Fibroblast of the conjunctiva (primary cell): ENCODE measurements at places on chromosomes 4 and X.

DNA sequence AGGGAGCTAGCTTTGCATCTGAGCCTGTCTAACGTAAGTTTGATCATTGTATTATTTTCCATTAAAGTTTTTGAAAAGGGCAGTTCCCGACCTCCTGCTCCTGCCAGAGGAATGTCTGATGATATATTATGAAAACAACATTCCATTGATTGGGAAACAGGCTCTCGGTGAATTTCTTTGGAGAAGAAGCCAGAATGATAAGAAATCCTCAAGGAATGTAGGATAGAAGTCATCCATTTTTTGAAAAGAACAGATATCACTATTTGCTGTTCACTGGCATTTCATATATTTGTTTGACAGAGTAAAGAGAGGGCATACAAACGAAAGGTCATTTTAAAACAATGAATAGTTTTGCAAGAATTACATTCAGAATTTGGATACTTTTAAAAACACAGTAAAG lies 781.0 kb upstream of the HTR2C start:
- DNase-seq: no peak

- DNase-seq: no peak
These were observed 71.7 kb downstream of the SLC2A9 start for GRCh38 chr4:9949573-9949972.

- no peak for DNase-seq
These were observed 167.1 kb downstream of the EFNB1 start for GRCh38 chrX:68995780-68996551.

- no peak for DNase-seq
These were observed 197.7 kb upstream of the MAB21L2 start for GRCh38 chr4:150384249-150384648.

DNA sequence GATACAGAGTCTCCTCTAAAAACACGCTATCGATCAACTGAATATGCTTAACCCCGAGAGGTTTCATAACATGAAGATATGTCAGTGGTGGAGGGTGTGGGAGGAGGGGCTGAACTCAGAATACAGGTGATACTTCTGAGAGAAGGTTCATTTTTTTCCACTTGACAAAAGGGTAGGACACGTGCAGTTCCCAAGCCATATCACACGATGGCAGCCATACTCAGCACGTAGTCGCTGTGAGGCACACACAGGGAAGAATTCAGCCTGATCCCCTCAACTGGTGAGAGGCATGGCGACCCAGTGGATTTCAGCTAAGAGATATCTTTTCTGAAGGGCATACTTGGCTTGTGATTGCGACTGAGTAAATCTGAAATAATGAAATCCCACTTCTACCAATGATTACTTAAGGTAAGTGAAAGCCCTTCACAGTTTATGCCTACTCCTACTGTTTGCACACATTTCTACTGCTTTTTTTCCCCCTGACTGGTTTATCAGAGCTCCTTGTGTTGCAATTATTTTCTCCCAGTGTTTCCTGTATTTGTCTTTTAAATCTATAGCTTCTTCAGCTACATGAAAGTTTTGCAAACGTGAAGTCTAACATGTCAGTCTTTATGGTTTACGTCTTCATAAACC lies 133.1 kb downstream of the CORIN start:
- DNase-seq: peak; percentile 14

GRCh38 chrX:41923978-41924683 lies 777 bp upstream of the CASK start:
- DNase-seq: peak; percentile 6

- no peak for DNase-seq
These were observed 616.2 kb upstream of the AADAT start for GRCh38 chr4:170705907-170706306.

DNA sequence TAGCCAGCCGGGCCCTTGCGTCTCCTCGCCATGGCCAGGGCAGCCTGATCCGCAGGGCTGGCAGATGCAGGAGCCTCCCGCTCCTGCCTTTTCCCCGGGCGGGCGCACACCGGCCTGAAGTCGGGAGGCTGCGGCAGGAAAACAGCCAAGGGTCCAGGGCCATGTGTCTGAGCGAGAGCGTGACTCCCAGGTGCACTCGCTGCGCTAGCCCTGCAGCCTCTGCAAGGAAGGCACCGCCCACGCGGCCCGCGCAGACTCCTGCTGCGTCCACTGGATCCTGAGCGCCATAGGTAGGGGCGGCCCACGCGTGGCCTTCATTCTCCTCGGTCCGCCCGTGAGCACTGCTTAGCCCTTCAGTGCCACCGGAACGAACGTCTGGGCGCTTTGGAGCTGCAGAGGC lies 379.9 kb downstream of the TRAM1L1 start:
- no peak for DNase-seq

DNA sequence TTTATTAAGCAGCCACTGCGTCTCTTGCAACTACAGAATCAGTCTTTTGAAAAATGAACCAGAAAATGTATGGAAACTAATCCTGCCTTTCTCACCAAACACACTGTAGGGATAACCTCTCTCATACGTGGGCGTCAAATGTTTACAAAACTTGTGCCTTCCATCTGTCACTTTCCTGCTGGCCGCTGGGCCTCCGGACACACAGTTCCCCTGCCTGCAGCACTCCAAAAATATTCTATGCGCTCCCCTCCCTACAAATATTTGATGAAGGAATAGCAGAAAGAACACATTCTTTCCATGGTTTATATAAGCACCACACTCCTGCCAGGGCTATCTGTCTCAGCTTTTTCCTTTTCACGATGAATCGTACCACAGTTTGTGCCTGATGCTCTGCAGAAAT lies 14.9 kb upstream of the CYTL1 start:
- DNase-seq: no peak

- no peak for DNase-seq
These were observed 40.5 kb downstream of the TSPAN7 start for GRCh38 chrX:38601866-38602265.

- no peak for DNase-seq
These were observed 317.3 kb downstream of the FBXW7 start for GRCh38 chr4:152218576-152218975.
